NCI-H460 (cell line): ENCODE measurements at places on chromosomes 5 and 9.
A peak's percentile ranks its signal among the peaks of the same experiment; 100 is the strongest.

- no peak for DNase-seq
These were observed 214.1 kb downstream of the SMARCA2 start for GRCh38 chr9:2229109-2229721.

DNA sequence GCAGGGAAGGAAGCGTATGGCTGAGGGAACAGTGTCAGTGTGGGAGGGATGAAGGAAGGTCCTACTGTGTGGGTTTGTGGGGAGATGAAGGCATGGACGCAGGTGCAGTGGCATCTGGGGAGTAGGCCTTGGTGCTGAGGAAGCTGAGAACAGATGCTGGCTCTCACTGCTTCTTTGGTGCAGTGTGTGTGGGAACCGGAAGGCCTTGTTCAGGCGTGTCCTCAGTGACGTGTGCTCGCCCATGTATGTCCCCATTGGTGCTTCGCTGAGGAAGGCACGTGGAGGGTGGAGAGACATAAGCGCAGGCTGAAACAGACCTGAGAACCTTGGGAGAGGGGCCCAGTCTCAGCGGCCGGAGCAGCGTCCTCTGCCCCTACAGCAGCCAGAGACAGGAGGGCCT lies 18.7 kb downstream of the ADAMTS13 start:
- no peak for DNase-seq

GRCh38 chr5:129001841-129002526 lies 36.7 kb downstream of the SLC27A6 start:
- DNase-seq = no peak

DNA sequence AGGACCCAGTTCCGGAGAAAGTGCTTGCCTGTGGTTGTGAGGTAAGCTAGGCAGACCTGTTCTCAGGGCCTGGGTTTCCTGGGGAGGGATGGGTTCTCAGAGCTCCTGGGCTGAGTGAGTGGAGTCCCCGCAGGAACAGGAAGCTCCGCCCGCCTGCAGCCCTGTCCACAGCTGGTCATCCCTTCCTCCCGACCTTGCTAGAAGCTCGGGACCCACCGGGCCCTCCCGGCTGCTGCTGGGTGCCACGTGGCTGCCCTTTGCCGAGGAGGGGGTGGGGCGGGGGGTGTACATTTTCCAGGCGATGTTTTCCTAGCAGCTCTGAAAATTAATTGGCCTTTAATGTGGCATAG lies 198.1 kb downstream of the C9orf50 start:
- no peak for DNase-seq

DNA sequence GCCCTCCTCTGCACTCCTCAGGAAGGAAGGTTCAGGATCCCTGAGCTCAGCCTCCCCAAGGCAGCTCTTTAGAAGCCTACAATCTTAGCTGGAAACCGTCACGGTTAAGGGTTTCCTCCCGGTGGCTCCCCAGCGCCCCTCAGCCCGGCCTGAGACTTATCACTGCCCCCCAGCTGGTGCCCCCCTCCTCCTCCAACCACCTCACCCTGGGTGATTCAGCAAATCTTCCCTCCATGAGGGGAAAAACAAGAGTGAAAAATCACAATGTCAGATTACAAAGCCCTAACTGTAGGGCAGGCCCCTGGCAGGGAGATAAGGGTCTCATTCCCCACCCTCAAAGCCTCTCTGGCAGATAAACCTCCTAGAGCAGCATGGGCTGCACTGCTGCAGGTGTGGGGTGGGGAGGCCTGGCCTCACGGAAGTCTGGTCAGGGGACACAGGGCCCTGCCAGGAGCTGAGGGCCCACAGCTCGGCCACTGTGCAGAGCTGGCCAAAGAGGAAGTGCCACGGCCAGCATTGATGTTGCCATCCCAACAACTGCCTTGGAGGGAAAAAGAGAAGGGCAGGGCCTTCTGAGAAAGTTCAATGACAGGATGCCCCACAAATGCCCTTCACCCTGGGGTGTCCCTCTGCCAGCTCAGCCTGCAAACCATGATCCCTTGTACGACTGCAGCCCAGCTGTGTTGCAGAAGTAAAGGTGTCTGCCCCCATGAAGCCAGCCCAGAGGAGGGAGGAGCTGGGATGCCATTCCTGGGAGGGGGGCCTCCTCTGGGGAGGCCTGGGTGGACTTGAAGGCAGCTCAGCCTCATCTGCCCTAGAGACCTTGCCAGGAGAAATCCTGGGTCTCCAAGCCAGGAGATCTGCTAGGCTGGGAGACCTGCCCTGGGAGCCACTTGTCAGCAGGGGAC lies 25.9 kb downstream of the GFI1B start:
- no peak for DNase-seq

- DNase-seq = no peak
These were observed 2.5 kb upstream of the MAPK9 start for GRCh38 chr5:180294411-180294810.

DNA sequence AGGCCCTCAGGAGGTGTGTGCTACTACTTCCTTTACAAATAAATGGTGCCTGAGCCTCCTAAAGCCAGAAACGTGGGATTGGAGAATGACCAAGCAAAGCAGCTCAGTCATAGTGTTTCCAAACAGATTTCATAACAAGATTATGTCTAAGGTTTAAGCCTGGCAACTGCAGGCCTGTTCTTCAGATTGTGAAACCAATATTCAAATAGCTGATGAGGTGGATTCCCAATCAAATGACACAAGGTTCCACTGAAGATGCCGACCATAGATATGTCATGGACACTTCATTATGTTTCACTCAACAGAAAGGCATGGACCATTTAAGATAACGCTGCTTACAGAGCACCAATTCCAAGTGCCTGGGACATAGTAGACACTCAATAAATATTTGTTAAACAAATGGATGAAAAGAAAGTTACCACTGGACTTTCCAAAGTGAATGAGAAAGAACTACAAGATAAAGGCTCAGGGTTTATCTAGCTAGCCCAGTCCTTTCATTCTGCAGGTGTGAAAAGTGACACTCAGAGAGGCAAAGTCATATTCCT lies 189.5 kb downstream of the ACTL7B start:
- no peak for DNase-seq

DNA sequence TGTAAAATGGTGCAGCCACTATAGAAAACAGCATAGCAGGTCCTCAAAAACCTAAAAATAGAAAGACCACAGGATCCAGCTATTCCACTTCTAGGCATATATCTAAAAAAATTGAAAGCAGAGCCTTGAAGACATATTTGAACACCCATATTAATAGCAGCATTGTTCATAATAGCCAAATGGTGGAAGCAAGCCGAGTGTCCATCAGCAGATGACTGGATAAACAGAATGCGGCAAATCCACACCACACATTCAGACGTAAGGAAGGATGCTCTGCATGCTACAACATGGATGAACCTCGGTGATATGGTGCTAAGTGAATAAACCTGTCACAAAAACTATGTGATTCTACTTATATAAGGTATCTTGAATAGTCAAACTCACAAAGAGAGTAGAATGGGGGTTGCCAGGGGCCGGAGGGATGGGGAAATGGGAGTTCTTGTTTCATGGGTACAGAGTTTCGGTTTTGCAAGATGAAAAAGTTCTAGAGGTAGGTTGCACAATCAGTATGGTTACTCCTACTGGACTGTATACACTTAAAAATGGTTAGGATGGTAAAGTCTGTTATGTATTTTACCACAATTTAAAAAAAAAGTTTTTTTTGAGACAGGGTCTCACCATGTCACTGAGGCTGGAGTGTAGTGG lies 17.1 kb upstream of the HSD17B3 start:
- DNase-seq = no peak

DNA sequence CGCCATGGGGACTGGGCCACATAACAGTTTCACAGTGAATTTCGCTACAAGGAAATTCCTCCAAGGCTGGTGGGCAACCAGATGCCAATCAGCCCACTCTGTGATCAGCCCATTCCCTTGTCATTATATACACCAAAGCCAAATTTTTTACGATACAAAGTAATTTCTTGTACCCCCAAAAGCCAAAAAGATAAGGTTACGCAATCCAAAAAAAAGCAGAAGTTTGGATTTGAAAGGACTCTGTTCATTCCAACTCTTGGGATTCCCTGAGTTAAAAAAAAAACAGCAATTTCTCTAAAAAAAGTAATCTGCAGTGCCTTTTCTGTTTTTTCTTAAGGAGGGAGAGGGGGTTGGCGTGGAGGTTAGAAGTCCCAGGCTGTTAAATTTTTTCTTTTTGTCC lies 166.8 kb downstream of the CDH10 start:
- no peak for DNase-seq

- no peak for DNase-seq
These were observed 170.0 kb downstream of the AUH start for GRCh38 chr9:91191411-91192380.

- DNase-seq = no peak
These were observed 254.1 kb downstream of the FSTL4 start for GRCh38 chr5:133358271-133358670.

- DNase-seq = no peak
These were observed 89.2 kb upstream of the IL33 start for GRCh38 chr9:6126377-6126776.

DNA sequence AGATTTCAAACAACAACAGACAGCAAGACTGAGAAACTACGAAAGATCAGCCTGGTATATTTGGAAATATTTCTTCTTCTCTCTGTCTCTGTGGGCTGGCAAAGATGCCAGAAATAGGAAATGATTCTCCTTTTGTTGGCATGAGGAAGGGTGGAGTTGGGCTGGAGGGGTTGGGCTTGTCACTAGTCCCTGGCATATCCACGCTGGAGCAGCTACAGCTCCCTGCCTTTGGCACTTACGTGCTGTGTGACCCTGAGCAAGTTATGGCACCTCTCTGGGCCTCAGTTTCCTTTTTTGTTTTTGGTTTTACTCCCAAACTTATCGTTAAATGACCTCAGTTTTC lies 354 bp upstream of the KCNMB1 start:
- no peak for DNase-seq

DNA sequence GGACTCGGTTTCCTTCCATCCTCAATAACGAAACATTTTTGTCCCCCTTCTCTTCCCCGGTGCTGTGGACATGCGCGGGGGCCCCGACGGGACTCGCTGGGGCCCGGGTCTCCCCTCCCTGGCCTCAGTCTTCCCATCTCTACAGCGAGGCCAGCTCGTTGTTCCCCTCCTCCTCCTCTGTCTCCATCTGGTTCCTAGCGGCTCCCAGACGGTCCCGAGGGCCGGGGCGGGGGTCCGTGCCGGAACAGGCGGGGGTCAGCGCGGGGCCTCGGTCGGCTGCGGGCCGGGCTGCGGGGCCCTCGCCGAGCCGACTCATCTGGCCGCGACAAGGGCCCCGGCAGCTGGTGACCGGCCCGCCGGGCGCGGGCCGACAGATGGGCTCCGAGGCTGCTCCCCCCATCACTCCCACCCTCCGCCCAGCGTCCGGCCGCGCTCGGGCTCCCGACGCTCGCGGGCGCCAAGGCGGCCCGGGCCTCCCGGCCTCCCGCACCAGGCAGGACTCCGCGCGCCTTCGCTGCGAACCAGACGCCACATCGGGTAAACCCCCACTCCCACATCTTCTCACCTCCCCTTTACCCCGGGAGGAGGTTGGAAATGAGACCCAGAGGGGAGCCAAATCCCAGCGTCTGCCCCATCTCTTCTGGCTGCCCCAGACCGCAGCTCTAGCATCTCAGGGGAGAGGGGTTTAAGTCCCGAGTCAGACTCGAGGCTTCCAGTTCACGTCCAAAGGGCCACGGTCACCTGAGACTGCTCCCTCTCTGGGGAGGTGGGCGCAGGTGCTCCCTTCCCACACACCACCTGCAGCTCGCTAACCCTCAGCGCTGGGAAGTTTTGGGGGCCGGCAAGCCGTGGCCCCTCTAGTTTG lies 8.1 kb downstream of the BARHL1 start:
- DNase-seq = no peak

GRCh38 chr5:150588596-150588890 lies 51.9 kb upstream of the SYNPO start:
- DNase-seq = no peak

DNA sequence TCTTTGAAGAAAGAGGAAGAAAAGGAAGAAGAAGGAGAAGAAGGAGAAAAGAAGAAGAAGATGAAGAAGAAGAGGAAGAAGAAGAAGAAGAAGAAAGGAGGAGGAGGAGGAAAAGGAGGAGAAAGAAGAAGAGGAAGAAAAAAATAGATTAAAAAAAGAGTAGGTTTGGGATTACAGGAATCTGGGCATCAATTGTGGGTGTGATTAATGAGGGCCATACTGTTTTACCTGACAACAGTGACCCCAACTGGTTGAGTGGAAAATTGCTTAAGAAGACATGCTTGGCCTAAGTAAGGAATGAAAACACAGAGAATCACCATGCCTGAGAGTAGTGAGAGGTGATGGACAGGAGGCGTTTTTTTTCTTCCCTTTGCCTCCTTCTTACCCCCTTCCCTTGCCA lies 114.6 kb downstream of the FAM170A start:
- DNase-seq = peak; percentile 40

DNA sequence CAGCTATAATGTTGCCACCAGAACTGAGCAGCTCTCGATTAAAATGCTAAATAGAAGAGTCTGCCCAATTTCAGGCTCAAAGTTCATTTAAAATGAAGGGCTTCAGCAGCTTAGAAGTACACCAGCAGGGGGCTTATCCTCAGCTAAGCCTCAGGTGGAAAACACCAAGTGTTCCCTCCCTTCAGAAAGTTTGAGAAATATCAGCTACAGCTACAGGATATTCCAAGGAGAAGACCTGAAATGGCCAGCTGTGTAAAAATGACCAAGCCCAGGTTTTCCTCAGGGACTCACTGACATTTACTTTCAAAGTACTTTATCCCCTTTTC lies 395.4 kb downstream of the DTWD2 start:
- no peak for DNase-seq

DNA sequence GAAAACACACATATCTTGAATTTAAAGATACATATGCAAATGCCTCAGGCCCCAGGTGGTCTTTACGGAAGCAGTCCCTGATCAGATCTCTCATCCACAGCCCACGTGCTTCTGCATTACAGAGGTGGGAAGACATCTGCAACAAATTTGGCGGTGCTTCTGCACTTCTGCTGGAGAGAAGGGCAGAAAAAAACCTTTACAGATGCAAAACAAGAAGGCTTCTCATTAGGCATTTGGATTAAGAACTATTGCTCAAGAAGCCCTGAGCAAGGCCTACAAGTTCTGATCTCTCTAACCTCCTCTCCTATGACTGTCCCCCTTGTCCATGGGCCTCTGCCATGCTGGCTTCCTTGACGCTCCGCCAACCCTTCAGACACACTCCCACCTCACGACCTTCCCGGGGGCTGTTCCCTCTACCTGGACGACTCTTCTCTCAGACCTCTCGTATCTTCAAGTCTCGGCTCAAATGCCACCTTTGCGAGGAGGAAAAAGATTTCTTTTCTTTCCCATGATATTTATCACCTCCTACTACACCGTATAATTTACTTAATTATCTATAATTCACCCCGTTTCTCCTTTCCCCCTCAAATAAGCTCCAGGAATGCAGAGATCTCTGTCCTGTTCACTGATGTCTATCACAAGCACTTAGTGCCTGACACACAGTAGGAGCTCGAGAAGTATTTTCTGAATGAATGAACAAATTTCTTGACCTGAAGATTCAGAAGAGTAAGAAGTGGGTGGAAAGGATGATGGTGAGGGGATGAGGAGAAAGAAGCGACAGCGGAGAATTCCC lies 1.1 kb downstream of the MTMR12 start:
- DNase-seq = no peak

- no peak for DNase-seq
These were observed 628.8 kb upstream of the RGMB start for GRCh38 chr5:98144710-98145109.

DNA sequence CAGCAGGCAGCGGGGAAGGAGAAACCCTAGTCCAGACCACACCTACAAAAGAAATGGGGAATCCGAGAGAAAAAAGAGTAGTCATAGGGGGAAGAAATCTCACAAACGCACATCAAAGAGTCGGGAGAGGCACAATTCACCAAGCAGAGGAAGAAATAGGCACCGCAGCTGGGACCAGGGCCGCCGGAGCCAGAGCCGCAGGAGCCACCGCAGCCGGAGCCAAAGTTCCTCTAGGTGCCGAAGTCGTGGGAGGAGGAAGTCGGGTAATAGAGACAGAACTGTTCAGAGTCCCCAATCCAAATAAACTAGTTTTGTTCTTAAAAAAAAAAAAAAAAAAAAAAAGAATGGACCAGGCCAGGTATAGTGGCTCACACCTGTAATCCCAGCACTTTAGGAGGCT lies 29.3 kb downstream of the REEP5 start:
- DNase-seq = no peak
